Psoas muscle (tissue), 8 donors: ENCODE measurements at places on chromosomes 6 and 20.

- no peak for DNase-seq
Measured at GRCh38 chr20:4871486-4871885, 129.8 kb downstream of the SLC23A2 start.

DNA sequence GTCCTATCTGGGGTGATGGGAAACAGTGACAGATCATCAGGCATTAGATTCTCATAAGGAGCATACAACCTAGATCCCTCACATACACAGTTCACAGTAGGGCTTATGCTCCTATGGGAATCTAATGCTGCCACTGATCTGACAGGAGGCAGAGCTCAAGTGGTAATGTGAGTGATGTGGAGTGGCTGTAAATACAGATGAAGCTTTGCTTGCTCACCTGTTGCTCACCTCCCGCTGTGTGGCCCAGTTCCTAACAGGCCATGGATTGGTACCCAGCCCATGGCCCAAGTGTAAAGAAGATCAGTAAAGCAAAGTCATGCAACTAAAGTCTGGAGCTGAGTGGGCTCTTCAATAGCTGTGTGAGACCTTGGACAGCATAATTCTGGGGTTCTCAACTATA, 65.9 kb downstream of the PKIB start:
- no peak for DNase-seq

DNA sequence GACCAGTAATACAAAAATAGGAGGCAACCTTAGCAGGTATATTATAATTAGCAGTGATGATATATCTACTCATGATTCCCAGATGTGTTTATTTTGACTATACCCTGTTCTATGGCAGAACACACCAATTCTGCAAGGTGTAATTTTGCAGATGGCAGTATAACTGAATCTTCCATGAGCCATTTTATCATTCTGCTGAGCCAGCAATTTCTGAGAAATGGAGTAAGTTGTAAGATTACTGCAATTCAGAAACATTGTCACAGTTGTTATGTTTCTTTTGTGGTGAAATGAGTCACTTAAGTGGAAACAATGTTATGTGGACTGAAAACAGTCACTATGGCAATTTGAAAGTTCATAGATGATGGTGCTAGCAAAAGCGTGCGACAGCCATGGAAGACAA, 63.7 kb upstream of the RIMS1 start:
- no peak for DNase-seq

DNA sequence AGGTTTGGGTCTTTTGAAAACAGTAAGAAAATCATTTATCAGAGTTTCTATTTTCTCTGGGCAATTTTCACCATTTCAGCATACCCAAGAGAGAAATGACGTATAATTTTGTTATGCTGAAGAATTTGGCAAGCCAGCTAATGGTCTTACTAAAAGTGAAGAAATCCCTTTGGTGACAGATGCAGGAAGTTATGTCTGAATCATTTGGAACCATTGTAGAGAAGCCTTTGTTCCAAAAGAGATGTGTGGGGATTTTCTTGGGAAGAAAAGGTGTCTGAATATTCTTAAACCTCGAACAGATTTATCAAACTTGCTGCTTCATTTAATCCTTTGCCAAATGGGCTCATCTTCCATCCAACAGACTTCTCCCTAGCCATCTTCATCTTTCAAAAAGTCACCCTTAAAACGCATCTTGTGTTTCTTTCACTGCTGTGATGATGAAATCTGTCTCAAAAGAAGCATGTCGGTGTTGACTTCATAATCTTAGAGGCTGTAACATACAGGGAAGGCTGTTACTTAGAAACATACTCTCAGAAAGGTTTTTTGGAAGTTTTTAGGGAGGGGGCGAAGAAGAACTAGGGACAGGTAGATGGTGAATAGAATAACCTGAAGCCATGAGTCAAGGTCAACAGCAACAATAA, 39.5 kb downstream of the CITED2 start:
- no peak for DNase-seq

DNA sequence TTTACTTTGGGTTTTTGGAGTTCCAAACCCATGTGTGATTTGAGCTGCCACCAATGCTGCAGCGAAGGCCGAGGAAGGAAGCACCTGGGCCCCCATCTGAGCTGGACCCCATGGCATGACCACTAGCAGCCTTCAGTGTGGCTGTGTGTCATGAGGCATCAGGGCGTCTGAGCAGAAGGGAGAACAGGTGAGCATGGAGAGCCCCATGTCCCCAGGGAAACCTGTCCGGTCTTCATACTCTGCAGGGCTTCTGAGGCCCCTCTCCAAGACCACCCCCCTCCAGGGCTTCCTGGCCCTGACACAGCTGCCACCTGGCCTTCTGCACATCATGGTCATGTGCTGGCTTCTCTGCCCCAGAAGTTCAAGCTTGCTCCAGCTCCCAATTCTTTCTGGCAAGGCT, 169.1 kb upstream of the CST7 start:
- peak; percentile 26 for DNase-seq

DNA sequence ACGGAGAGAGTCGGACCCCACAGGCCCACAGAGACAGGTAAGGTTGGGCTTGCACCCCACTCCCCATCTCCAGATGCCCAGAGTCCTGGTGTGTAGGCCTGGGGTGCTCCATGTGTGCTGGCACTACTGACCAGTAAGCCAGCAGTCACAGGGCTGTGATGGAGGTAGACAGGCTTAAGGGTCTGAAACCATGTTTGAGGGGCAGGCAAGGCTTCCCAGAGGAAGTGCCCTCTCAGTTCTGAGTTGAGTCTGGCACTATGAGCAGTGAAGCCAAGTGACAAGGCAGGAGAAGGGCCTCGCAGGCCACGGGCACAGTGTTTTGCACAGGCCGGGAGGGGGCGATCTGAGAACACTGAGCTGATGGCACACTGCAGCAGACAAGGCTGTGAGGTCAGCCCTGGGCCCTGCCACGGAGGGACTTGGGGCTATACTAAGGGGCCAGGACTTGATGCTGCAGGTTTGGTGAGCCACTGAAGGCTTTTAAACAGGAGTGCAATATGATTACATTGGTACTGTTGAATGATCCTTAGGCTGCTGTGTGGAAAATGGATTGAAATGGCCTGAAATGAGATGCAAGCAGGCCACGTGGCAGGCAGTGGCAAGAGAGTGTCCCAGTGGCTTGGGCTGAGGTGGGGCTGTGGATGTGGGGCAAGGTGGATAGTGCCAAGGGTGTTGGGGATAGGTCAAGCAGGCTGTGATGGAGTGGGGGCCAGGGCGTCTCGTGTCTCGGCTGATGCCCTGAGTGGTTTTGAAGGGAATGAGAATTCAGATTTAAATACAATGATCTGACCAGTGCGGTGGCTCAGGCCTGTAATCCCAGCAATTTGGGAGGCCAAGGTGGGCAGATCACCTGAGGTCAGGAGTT, 20.3 kb downstream of the TTBK1 start:
- peak; percentile 68 for DNase-seq

- DNase-seq: no peak
Measured at GRCh38 chr6:12269110-12269509, 21.1 kb upstream of the EDN1 start.

DNA sequence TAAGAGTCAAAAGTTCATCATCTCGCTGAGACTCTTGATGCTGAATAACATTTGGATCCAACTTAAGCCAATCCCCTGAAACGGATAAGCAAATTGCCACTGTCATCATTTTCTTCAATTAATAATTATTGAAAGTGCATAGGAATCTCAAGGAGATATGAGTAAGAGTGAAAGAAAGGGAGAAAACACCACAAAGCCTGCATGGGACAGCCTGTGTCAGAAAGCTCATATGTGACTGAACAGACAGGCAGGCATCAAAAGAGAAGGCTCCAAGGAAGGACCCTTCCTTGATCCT, 13.3 kb downstream of the ATXN1 start:
- no peak for DNase-seq

DNA sequence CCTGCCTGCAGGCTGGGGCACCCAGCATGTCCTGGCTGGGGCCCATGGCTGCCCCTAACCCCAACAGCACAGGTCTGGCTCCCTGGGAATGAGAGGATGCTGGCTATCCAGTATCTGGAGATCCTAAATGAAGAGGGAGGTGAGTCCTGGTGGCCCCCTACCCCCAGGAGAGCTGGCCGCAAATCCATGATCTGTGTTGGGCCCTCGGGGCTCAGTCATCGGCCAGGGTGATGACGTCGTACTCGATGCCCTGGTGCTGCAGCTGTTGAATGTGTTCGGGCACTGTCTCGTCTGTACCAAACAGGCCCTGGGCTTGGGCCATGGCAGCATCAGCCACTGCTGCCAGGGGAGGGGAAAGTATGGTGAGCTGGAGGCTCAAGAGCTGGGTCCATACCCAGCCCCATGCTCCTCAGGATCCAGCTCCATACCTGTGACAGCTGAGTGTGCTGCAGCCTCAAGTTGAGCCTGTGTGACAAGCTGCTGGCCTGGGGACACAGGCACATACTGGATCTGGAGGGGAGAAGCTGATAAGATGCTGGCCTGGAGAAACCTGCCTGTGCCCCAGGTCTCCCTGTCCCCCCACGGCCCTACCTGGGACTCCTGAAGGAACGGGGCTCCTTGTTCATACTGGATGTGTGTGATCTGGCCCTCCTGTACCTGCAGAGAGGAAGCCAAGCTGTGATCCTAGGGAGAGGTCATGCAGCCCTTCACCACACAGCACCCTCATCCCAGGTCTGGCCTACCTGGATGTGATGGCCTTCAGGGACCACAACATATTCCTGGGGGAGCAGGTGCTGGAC, 14.5 kb downstream of the PCIF1 start:
- no peak for DNase-seq

DNA sequence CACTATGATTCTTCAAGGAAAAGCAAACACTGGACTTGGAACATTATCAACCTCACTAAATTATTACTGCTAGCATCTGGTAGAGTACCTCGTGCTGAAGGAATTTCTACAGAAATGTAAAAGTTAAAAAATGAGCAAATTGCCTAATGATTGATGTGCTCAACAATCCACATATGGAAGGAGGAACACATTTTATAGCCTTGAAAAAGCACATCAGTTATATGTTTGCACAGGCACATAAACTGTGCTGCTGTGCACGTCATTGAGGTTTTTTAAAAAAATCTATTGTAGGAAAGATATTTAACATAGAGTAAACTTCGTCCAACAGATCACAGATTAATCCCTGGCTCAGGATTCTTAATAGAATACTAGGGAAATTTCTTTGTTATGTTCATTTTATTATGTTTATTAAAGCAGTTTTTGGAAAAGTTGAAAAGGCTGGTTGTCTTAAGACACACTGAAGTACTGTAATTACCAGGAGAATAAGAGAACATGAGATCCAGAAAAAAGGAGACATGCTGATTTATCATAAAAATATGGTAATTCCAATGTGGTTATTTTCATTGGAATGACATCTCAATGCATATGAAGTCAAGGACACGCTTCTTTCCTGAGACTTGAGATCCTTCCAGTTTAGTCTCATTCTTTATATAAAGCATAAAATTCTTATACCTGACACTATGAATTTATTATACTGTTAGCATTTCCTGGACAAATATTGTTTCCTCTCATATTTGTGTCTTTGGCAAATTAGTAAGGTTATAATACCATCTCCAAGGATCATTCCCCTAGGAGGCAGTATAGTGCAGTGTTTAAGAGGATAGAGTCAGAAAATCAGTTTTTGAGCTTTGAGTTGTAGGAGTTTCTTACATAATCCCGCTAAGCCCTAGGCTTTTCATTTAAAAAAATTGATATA, 511.1 kb downstream of the TENT5A start:
- no peak for DNase-seq

- no peak for DNase-seq
Measured at GRCh38 chr6:94414041-94414440, 994.7 kb upstream of the EPHA7 start.

GRCh38 chr6:106381223-106381622, 20.7 kb downstream of the CRYBG1 start:
- DNase-seq: no peak

DNA sequence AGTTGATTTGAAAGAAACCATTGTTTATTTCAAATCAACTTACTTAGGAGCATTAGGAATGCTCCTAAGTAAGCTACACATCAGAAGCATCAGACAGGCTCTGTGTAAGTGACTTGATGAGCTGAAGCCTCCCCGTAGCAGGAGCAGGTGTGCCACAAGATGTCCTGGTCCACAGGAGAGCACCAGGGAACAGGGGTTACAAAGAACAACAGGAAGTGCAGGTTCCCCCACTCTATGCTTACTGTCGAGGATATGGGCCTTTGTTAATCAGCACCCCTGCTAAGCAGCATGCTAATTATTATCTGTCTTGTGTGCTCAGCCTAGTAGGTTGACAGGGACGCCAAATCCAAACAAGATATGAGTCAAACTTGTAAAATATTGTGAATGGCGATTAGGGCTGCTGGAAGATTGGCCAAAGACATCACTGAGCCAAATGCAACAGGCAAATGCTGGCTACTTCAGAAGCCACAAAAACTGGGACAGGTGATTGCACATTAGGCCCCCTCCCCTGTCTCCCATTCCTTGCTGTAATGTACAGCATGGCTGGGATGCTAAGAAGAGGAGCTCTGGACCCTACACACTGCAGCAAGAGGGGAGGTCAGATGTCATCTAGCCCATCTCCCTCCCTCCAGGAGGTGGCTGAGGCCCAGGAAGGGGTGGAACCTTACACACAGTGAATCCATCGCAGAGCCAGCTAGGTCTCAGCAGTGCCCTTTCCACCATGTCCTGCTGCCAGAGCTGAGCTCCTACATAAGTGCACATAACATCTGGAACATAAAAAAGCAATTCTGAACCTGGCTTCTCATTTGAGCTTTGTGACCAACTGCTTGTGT, 939 bp downstream of the TGM3 start:
- DNase-seq: no peak

DNA sequence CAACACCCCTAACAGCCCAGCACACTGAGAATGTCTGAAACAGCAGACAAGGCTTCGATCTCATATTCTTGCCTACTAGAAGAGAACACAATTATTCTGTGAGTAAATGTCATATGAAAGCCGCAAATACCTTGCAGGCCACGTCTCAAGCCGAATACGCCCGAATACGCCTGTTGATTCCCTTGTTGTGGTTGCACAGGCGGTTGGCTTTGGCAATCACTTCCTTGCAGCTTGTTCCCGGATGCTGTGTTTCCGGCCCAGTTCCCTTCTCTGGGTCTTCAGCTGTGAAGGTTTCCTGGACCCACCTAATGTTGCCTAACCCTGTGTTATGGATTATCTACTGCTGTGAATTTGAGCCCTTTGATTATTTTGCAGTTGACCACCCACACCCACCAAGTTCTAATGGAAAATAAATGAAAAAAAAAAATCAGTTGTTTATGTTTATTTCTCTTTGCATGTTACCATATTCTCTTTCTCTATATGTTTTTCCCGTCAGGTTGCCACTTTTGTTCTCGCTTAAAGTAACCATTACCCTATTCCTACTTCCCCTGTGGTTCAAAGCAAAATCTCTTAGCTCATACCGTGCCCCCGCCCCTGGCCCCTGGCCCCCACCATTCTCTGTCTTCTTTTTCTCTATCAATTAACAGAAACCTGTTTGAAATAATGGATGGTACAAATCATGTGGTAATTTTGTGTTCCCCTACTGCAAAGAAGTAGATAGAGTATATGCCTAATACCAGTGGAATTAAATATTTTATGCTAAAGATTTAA, 172.4 kb downstream of the ADGB start:
- DNase-seq: peak; percentile 37

DNA sequence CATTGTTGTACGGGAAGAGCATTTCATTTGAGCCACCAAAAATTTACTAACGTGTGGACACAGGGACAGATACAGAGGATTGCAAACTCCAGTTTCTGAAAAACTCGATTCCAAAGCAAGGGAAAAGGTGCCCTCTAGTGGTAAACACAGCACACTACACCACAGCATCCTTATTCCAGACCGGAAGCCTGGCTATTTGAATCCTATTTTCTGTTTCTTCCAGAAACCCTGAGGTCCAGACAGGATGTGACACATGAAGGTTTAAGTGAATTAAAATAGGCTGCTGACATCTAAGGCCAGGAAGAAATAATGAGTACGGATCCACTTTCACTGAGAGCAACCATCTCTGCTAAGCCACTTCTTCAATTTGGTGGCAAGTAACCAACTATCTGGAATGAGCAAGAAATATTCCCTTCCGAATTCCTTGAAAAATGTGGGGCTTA, 31.8 kb upstream of the GMPR start:
- no peak for DNase-seq
